ENCODE measurements at places on chromosomes 6 and 20. TPM values are rescaled to one million over a fixed set of nuclear protein-coding genes. Genes with fewer than 3 reads are reported as not detected.

CLDN20 gene
- total RNA-seq, result not detected

GRCh38 chr6:153698637-153699036 lies 340.4 kb upstream of the OPRM1 start:
- no peak for DNase-seq

DNA sequence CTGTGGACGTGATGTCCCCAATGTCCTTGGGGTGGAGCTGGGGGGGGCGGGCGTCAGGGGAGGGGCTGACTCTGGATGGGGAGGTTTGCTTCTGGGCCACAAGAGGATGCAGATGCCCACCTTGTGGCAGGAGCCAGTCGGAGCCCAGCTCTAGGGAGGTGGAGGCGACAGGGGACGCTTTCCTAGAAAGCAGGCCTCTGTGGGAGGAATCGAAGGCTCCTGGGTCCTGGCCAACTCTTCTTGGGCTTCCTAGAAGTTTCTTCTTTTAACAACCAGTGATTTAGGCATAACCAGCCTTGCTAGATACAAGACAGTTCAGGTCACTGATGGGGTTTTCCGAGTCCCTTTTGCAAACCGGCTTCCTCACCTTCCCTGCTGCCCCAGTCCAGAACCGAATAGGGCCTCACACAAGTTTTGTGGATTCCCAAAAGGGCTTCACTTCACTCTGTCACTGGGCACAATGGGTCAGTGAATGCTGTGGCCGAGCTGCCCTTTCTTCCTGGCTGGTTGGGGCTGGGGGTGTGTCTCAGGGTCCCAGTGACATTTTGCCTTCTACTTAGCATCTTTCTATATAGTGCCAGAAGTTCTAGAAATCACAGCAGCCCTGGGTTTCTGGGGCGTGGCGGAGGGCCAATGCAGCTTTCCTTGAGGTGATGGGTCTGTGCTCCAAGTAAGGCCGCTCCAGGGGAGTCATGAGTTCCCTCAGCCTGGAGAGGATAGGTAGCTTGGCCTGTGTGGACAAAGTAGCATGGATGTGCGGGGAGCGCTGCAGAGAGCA lies 78.4 kb upstream of the FOXP4 start:
- DNase-seq, result no peak

MOG gene
- not detected for total RNA-seq

- no peak for DNase-seq
Observed at GRCh38 chr6:15137086-15137485, 108.8 kb upstream of the JARID2 start.

- DNase-seq, result no peak
Observed at GRCh38 chr20:4894409-4894808, 106.9 kb downstream of the SLC23A2 start.

DNA sequence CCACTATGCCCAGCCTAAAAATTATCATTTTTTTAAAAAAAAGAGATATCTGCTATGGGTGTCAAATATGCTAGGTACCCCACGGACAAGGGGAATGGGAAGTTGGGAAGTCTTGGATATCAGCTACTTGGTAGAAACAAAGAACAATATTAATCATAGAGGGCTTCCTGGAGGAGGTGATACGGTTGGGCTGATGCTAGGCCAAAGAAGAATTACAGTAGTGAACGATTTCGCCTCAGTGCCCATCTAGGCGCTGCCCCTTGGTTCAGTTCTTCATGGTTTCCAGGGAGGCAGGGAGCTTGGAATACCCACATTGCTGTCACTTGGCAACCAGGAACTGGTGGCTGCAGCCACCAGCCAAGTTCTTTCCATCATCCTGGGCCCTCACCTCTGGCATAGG lies 5.5 kb upstream of the PSMF1 start:
- DNase-seq, result no peak

All from Caco-2 (cell line).